Karpas-422 (cell line): ENCODE measurements at places on chromosomes 5 and 9. TPM values are rescaled to one million over a fixed set of nuclear protein-coding genes. Genes with fewer than 3 reads are reported as not detected.
A peak's percentile ranks its signal among the peaks of the same experiment; 100 is the strongest.

The PCDHA4 gene
- not detected in 2 replicates for total RNA-seq

The RC3H2 gene
- total RNA-seq: 58.5 and 93.8 TPM in 2 replicates

GRCh38 chr9:96204853-96205252 lies 97.1 kb downstream of the HSD17B3 start:
- no peak for DNase-seq

- DNase-seq: no peak
Measured at GRCh38 chr9:19026375-19026774, 6.6 kb downstream of the SAXO1 start.

- DNase-seq: peak; percentile 86
Measured at GRCh38 chr9:111597852-111598732, 1.4 kb downstream of the PTGR1 start.

DNA sequence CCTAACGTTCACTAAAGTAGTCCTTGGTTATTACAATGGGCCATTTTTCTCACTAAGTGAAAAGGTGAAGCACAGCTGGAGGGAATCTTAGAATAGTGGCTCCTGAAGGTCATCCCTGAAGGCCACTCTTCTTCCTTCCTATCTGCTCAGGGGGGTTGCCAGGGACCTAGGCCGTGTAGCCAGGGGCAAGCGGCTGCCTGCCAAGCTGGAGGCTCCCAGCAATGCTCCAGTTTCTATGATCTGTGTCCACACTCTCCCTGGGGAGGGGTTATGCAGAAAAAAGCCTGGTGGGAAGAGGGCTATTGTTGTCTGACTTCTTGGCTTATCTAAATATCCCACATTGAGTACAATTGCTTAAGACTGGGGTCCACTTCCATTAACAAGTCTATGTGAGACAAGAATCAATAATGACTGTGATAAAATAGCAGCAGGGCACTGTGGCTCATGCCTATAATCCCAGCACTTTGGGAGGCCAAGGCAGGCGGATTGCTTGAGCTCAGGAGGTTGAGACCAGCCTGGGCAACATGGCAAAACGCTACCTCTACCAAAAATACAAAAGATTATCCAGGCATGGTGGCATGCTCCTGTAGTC lies 3.8 kb downstream of the NMRK1 start:
- DNase-seq: no peak

DNA sequence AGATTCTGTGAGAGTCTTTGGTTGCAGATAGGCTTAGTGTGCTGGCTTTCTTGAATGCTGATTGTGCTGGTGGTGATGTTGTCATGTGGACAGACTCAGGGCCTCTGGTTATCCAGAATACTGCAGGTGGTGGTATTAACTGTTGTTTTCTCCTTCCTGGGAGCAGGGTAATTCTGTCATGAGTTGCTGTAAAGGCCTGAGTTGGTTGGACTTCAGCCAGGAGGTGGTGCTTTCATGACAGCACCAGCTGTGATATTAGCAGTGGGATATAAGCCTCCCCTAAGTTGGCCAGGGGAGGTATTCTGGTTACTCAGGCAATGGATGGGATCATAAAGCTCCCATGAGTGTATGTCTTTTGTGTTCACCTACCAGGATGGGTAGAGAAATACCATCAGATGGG lies 16.4 kb upstream of the RNF180 start:
- no peak for DNase-seq

DNA sequence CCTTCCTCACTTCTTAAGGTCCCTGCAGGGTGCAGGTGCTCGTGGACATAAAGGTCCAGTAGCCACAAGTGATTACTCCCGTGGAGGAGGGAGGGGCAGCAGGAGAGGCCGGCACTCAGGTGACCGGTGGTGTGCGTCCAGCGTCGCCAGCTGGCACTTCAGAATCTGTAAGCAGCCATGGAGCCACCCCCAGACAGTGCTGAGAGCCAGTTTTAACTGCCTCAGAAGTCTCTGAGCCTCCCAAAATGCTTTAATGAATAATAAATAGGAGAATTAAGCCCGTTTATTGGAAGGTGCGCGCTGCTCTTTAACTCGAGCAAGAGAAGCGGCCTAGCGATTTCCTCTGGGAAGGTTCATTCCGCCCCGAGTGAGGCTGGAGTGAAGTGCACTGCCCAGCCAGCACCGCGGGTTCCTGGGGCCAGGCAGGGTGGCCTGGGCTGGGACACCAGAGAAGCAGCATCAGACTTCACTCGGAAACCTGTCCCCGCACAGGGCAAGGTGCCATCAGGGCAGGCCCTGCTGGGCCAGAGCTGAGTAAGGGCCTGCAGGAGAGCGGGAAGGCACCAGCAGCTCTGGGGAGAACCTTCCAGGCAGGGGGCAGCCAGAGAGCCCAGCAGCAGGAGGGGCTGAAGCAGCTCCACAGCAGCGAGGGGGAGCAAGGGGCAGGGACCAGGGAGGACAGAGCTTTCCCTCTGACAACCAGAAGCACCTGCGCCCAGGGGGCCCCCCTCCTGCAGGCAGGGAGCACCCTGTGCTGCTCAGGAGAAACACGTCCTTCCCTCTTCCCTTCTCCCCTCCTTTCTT lies 61.2 kb downstream of the VAV2 start:
- DNase-seq: no peak

DNA sequence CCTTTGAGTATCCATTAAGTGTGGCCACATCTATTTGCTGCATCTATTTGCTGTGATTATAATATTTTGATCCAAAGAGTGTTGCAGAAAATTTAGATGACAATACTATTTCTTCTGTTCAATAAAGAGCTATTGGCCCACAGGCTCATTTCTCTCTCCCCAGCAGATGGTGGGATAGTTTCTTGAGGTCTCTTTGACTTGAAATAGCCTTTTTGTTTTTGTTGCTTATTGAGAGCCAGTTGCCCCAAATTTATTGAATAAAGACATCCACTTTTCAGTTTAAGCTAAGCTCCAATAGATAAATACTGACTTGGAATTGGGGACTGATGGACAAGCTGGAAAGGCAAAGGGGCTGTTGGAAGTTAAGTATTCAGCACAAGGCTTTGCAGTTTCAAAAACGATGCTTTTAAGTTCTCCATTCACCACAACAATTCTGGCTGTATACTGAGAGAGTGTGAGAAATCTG lies 290.1 kb upstream of the MPDZ start:
- no peak for DNase-seq
